ENCODE measurements at places on chromosomes 4 and X. TPM values are rescaled to one million over a fixed set of nuclear protein-coding genes. Genes with fewer than 3 reads are reported as not detected.

TMPRSS11B gene
- not detected for total RNA-seq

GRCh38 chrX:135275973-135276372, 24.1 kb downstream of the ETDA start:
- DNase-seq: no peak

DNA sequence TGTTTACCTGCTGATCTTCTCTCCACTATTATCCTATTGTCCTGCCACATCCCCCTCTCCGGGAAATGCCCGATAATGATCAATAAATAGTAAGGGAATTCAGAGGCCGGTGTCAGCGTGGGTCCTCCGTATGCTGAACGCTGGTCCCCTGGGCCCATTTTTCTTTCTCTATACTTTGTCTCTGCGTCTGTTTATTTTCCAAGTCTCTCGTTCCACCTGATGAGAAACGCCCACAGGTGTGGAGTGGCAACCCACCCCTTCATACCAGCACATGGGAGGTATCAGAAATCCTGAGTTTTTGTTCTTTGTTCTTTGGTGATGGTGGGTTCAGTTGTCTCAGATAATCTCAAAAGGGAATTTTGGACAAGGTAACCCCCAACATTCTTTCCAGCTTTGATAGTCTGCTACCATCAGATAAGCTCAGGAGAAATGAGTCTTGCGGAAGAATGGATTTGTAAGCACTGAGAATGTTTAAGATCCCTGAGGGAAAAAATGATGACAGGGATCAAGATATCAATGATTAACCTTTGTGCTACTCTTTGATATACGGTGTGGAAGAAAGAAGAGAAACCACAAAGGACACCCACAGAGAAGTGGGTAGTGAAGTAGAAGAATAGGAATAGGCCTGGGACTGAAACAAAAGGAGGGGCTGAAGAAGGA, 117.9 kb downstream of the CEP44 start:
- DNase-seq: no peak

GRCh38 chr4:26937567-26937966, 76.9 kb downstream of the STIM2 start:
- no peak for DNase-seq

GRCh38 chrX:42616981-42617380, 161.0 kb downstream of the PPP1R2C start:
- DNase-seq: no peak

GRCh38 chrX:8067754-8068462, 103.2 kb downstream of the VCX2 start:
- DNase-seq: no peak

GRCh38 chrX:30153881-30154260, 61.5 kb upstream of the MAGEB2 start:
- DNase-seq: no peak

AADAT gene
- 6.5 TPM for total RNA-seq

- DNase-seq: no peak
Measured at GRCh38 chr4:138455097-138455496, 212.9 kb upstream of the SLC7A11 start.

DNA sequence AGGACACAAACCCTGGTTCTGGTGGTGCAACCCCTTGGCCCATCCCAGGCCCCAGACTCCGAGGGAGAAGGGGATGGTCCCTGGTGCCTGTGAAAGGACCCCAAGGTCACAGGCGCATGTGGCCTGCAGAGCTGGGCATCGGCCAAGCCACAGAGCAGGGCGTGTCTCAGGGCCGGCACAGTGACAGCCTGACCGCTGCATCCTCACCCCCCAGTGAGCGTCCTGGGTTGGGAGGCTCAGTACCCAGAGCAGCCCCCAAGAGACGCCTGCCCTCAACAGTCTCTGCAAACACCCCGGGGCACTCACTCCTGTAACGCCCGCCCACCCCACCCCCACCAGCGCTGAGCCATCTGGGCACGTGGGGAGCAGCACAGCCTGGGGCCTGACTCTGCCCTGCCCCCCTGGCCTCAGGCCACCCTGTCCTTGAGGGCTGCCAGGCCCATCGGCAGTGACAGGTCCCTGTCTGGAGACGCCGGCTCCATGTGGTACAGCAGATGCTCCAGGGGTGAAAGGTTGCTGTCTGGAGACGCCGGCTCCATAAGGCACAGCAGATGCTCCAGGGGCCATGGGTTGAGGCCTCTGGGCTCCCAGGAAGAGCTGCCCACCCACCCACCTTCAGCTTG, 24.5 kb upstream of the CPLX1 start:
- DNase-seq: peak; percentile 82

DNA sequence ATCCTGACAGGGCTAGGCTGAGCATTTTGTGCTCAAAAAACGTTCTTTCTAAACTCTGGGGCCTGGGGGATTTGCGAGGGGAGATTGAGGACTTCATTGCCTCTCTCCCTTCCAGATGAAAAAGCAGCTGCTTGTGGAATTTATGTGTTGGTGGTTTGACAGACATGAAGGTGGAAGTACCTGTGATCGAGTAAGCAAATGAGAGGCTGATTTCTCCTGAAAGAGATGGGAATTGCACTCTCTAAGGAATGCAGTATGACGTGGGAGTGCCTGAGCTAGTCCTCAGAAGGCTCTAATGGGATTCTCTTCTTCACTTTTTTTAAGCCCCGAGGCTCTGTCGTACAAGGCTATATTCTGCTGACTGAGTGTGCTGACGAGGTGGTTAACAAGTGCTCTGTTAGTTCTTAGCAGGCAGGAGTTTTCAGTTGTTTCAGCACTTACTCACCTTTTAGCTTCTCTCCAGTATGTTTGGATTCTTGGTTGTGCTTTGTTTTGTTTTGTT, 426.8 kb upstream of the CNKSR2 start:
- DNase-seq: no peak

GRCh38 chr4:153204247-153204671, at the start of gene TRIM2:
Gene TRIM2 (plus strand): TSS chr4:153204443. CDS start chr4:153204531, 88 bp downstream.
- peak; percentile 89 for DNase-seq

IGSF1 gene
- 0.29 TPM for total RNA-seq

GRCh38 chr4:164997324-164997723, 19.9 kb upstream of the TRIM61 start:
- no peak for DNase-seq
